Vagina (tissue), 2 donors: ENCODE measurements at places on chromosomes 6 and 20.

GRCh38 chr6:46743425-46744158 lies 3.1 kb upstream of the ANKRD66 start:
- H3K36me3 ChIP-seq, result no peaks in the 10 kb centered on the region
- H3K4me3 ChIP-seq, result no peak overlapping the region
- no peak for DNase-seq
- no peaks in the 10 kb centered on the region for H3K27me3 ChIP-seq
- H3K27ac ChIP-seq, result no peak overlapping the region

GRCh38 chr6:26604026-26604425 lies 7.3 kb downstream of the ABT1 start:
- H3K27ac ChIP-seq, result no peak overlapping the region
- H3K27me3 ChIP-seq, result no peaks in the 10 kb centered on the region
- no peak overlapping the region for H3K4me3 ChIP-seq
- no peak for DNase-seq
- H3K4me1 ChIP-seq, result no peaks in the 10 kb centered on the region

GRCh38 chr6:75215291-75215690 lies 9.4 kb upstream of the COL12A1 start:
- H3K4me3 ChIP-seq, result no peak overlapping the region
- no peaks in the 10 kb centered on the region for H3K27me3 ChIP-seq
- H3K27ac ChIP-seq, result no peak overlapping the region
- no peak for DNase-seq
- no peaks in the 10 kb centered on the region for H3K36me3 ChIP-seq
- peaks cover 7% of the 10 kb centered on the region for H3K4me1 ChIP-seq

- DNase-seq, result no peak
- no peaks in the 10 kb centered on the region for H3K27me3 ChIP-seq
- H3K36me3 ChIP-seq, result no peaks in the 10 kb centered on the region
- H3K4me3 ChIP-seq, result no peak overlapping the region
- no peaks in the 10 kb centered on the region for H3K4me1 ChIP-seq
- H3K27ac ChIP-seq, result no peak overlapping the region
Observed at GRCh38 chr20:51300104-51300503, 242.4 kb downstream of the NFATC2 start.

- no peaks in the 10 kb centered on the region for H3K36me3 ChIP-seq
- no peaks in the 10 kb centered on the region for H3K27me3 ChIP-seq
- DNase-seq, result no peak
- no peaks in the 10 kb centered on the region for H3K4me1 ChIP-seq
Observed at GRCh38 chr20:53463101-53463972, 130.3 kb downstream of the ZNF217 start.

DNA sequence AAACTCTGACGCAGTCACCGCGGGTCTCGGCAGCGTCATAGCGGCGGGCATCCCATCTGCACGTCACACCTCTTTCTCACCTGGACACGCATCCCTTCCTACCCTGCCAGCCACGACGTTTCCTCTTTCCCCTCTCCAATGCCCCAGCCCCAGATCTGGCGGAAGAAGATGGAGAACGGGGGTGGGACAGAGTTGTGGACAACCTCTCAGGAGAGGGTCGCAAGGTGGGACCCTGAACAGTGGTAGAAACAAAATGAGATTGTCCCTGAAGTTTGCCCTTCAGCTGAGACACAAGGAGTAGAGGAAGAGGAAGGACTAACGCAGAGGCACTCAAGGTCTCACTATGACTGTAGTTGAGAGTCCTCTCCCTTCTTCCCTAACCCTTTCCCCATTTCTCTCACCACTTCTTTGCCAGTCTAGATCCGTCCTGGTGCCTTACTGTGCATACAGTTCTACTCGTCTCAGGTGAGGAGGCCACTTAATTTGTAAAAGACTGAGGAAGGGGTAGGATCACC lies 562 bp downstream of the TRIM39 start:
- peak overlapping the region; percentile 91 for H3K4me3 ChIP-seq
- peaks cover 30% of the 10 kb centered on the region for H3K36me3 ChIP-seq
- peaks cover 46% of the 10 kb centered on the region for H3K4me1 ChIP-seq

DNA sequence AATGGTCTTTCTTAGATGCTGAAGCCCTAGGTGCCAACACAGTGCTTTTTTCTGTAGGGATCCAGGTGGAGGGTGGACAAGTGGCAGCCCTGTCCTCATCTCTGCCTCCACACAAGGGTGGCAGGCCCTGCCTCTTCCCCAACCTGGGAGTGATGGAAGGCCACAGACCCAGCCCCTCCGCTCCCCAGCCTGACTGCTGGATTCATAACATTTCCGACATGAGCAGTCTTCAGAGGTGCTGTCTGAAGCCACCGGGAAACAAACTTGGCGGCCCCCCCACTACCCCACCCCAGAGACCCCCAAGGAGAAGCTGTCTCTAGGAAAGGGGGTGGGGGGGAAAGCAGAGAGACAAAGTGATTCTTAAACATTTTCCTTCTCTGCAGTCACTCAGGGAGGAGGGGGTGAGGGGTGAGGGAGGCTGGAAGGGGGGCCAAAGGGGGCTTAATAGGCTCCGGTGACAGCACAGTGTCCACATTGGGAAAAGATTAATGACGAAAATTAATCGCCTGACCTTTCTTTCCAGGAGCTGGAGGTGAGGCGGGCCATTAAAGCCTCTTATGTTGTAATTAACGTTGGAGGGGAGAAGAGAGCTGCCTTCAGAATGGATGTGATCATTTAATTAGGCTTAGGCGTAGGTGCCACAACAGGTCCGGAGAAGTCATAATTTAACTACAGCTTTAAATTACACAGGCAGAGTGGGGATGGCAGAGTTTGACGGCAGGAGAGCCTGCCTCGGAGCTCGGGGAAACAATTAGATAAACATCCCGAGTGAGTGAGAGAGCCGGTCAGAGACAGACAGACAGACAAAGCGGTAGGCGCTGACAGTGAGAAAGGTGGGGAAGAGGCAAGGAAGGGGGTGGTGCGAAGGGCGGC lies 76.8 kb upstream of the FOXP4 start:
- peaks cover 18% of the 10 kb centered on the region for H3K4me1 ChIP-seq
- H3K27ac ChIP-seq, result no peak overlapping the region
- H3K4me3 ChIP-seq, result no peak overlapping the region
